ENCODE measurements at places on chromosomes 2 and 18.

DNA sequence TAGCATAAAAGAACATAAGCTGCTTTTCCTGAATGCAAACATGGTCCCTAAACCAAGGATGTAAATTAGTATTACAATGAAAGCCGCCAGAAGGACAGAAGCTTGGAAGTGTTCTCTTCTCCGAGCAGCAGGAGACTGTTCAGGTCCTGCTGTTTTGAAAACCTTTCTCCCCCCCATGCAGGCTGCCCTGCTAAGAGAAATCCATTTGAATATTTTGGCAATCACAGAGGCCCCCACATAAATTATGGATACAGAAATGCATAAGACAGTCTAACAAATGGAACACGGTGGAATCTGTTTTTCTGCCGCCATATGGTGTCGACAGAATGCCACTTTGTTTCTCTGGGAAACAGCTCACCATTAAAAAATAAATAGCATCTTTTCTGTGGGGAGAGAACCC is 600.4 kb upstream of the KLHL29 start:
- no peak for DNase-seq

DNA sequence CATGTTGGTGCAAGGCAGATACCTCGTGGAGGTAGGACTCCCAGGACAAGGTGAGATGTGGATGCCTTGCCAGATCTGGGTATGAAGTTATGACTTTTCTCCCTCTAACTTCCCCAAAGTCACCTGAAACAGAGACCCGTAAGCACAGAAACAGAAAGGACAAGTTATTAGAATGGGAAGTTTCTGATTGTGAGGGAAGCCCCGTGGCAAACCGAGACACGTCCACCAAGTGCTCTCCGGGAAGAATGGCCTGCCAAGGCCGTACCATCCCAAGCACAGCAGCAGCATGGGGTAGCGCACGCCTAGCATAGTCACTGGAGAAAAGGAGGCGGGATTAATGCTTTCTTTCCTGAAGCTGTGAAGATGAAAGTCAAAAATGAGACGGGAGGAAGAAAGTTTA is 110.6 kb downstream of the ZNF532 start:
- DNase-seq: no peak

GRCh38 chr2:73949802-73950201 is 23.1 kb downstream of the DGUOK start:
- no peak for DNase-seq

GRCh38 chr2:55156326-55156725 is 75.8 kb downstream of the CLHC1 start:
- no peak for DNase-seq

GRCh38 chr2:219475697-219476651 is 22.7 kb upstream of the GMPPA start:
- no peak for DNase-seq

All from stimulated activated CD8-positive, alpha-beta memory T cell treated with anti-CD3 and anti-CD28 coated beads, Interleukin-15, amount 100 ng/mL, for 4 hours (primary cell).